HAP-1 (cell line): ENCODE measurements at places on chromosomes 2 and 18.

GRCh38 chr2:212815453-212815852, 276.9 kb upstream of the ERBB4 start:
- DNase-seq, result no peak

DNA sequence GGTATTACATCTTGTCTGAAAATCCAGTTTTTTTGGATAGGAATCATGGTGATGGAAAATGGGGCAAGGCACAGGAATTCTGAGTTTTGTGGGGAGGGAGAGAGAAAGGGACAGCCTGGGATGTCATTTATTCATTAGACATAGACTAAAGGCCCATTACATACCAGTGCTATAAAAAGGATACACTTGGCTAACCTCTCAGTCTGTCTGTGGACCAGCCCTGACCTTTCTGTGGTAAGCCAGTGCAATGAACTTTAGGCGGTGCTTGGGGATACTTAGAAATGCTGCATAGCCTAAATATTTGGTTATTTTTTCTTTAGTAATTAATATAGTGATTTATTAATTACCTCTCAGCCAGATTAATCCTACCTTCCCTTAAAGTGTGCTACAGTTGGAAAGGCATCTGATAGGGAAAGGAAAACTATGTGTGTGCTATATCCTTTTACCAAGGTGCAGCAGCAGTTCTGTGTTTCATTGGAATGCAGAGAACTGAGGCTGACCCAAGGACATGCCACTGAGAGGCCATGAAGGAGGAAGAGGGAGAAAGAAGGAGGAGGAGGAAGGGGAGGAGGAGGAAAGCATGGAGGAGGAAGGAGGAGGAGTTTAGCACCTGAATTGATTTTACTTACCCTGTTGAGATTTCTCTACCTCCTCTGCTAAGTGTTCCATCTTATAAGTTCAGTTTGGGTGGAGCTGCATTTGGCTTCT, 37.5 kb downstream of the KCNS3 start:
- no peak for DNase-seq

DNA sequence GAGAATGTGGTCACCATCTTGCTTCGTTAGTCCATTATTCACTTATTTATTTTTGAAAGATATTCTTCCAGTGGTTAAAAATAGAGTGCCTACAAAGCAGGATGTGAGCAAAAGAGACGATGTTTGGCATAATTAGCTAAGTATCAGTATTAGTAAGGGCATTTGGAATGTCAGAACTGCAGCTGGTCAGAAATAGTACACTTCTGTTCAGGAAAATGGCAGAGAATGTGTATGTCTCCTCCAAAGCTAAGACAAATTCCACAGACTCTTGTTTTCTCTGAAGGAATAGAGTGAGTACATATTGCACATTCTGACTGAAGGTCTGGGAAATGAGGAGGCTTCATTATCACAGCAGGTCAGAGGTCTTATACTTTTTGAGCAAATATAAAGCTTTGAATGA, 209.0 kb downstream of the L3MBTL4 start:
- DNase-seq, result no peak

DNA sequence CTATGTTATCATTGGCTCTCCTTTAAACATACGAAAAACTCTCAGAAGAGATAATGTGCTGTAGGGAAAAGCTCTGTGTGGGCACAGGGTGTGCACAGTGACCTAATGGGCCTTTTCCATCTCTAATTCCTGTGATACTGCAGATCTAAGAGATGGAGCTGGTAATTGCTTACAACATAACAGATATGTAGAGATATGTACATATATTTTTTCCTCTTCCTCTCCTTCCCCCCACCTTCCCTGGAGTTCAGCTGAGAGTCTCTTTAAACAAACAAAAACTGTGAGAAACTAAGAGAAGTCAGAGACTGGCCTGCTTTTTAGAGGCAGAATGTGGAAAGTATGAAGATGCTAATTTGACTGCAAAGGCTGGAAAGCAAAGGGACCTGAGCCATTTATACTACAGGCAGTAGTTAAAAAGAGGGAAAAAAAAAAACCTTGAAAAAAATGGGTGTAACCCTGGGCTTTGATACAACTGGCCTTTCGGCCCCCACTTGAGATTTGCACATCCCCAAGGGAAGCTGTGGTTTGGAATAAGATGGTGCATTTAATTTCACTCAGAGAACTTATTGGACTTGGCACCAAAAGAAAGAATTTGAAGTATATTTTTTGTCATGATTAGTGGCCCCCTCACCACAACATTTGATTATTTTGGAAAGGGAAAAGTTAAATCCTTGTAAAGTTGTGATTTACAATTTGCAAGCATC, 502.2 kb upstream of the ZEB2 start:
- no peak for DNase-seq

GRCh38 chr2:54986264-54986663, 64.0 kb downstream of the RTN4 start:
- DNase-seq, result no peak

DNA sequence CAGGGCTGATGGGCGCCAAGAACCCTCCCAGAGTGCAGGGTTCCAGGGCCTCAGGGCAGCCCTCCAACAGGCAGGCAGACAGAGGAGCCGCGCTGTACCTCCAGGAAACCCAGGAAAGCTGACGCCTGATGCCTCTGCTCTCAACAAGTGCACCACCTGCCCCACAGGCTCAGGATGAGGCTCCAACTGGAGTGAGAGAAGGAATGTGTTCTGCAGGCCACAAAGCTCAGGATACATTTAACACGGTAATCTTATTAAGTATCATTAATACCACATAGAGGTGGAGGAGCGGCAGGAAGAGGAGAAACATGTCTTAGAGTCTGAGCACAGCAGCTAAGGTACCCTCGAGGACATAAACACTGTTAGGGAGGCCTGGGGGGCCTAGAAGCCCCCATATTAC, 155.9 kb upstream of the CAPN13 start:
- DNase-seq, result no peak

DNA sequence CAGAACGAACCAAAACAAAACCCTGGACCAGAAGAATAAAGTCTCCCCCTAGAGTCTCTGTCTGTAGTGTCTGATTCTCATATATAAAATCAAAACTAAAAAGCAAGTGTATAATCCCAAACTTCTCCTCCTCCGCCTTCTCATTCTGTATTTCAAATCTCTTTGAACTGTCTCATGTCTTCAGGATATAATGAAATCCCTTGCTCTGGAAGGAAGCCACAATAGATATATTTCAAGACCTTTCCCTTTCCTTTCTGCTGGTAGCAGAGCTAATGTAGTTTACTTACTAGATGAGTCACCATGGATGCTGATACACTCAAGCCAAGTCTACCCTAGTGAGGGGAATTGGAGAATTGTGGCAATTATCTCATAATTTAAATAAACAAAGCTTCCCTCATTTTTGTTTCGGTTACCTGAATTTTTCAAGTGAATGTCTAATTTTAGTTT, 33.5 kb upstream of the CCDC93 start:
- DNase-seq, result no peak

DNA sequence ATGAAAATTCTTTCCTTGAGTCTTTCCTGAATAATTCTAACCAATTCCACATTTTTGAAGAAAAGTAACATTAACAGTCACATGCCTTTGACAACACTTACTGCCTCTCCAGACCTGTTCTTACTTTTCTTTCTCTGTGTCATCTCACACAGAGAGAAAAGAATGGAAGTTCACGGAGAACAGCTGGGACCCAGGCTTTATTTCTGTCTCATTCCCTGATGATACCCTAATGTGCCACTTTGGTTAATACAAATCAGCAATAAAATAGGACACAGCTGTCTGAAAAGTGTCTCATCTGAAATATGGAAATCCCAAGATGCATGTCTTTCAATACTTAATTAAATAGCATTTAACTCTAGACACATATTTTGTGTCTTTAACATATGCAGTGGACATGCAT, 42.1 kb upstream of the RAB27B start:
- no peak for DNase-seq

DNA sequence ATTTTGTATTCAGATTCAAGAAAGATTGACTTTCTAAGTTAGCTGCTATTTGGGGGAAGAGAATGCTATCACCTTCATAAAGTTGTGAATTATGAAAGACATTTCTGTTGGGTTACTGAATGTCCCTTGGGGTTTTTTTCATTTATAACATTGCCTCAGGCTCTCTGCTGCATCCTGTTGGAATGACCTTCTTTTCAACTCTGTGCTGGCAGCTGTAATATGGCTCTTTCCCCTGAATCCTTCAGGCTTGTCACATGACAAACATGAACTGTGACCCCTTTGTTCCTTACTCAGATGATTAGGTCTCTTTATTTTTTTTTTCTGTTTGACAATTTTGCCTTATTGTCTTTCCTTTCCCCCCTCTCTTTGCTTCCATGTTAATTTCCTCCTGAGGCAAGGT, 159.8 kb downstream of the TAF4B start:
- DNase-seq, result no peak

GRCh38 chr18:70139138-70139537, 66.3 kb downstream of the RTTN start:
- no peak for DNase-seq

DNA sequence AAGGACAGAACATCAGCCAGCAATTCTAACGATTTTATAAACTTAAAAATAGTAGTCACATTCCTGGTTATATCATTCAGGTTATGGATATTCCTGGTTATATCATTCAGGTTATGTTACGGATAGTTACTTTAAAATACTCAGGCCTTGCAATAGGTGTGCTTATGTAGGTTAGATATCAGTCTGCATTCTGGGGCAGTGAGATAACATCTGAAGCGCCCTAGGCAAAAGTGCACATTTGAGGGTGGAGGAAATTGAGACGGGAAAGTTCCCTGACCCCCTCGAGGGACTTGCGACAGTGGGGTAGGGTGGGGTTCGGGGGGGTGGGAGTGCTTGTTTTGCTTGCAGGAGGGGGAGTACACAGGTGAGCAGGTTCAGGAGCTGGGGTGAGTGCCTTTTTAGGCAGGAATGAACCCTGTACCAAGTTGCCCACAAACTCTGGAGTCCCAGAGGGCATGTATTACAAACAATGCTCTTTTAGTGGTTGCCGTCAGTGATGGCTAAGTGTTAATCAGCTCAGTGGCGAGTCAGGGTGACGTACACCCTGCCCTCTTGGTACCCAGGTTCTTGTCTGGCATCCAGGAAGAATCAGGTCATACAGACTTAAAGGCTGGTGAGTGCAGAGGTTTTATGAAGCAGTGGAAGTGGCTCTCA, 31.8 kb downstream of the CREG2 start:
- DNase-seq, result no peak
